SW 1271 (cell line): ENCODE measurements at places on chromosomes 7 and 10.
A peak's percentile ranks its signal among the peaks of the same experiment; 100 is the strongest.

DNA sequence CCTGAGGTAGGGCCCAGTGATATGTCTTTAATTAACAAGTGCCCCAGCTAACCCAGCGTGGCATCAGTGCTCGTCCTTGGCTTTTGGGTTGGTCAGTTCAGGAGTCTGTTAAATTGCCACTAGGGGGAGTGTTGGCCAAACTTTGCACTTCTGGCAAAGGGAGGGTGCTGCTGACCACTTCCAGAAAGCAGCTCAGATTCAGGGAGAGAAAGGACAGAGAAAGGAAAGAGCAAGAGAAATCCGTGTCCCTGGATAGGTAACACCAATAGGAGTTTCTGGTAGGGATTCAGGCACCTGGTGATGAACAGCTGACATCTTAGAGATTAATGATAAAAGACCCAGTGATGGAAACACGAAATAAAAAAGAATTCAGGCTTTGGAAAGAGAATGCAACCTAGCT, 243.1 kb upstream of the AOAH start:
- peak; percentile 44 for DNase-seq

- DNase-seq: no peak
Measured at GRCh38 chr10:95480102-95480900, 80.9 kb downstream of the SORBS1 start.

GRCh38 chr7:121235201-121235600, 93.6 kb upstream of the WNT16 start:
- no peak for DNase-seq

DNA sequence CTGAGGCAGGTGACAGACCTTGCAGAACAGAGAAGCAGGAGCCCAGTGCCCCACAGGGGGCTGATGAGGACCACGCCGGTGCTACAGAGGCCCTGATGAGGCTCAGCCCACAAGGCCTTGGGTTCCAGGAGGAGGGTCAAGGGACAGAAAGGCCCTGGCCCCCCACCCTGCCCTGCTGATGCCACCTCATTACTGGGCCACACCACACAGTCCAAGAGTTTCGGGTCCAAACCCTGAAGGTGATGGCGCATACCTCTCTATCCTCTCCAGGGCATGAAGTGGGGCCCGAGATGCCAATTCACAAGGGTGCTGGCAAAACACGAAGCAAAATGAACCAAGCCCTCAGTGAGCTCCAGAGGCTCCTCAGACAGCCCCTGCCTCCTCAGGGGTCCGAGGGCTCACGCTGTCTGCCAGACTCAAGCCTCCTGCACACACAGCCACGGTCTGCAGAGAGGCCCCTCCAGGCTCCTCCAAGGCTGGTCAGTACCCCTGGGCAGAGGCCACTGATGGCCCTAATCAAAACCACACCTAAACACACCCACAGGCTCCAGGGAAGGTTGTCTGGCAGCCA, 32.3 kb downstream of the RASGEF1A start:
- no peak for DNase-seq

GRCh38 chr10:78953113-78953798, 115.5 kb upstream of the ZMIZ1 start:
- no peak for DNase-seq

GRCh38 chr7:37604078-37604477, 79.5 kb upstream of the GPR141 start:
- no peak for DNase-seq

GRCh38 chr7:134750083-134751062, 29.1 kb upstream of the CALD1 start:
- DNase-seq: peak; percentile 22

GRCh38 chr10:50927522-50928189, 42.2 kb upstream of the A1CF start:
- no peak for DNase-seq

- DNase-seq: no peak
Measured at GRCh38 chr10:63462442-63462841, 3.3 kb downstream of the JMJD1C start.

DNA sequence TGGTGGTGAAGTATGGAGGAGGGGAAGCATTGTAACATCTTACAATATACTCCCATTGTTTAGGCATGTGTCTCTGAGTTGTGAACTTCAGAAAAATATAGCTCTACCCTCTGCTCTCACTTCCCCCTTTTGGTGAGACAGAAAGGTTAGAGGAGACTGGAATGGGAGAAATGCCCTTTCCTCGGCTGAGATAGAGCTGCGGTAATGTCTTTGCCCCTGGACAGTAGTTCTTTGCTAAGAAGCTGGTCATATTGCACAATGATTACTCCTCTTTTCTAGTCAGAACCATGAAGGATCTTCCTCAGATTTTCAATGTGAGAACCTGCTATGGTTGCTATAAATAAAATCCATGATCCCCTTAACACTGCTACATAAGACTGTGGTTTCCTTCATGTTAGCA, 171.0 kb downstream of the SEM1 start:
- DNase-seq: no peak

DNA sequence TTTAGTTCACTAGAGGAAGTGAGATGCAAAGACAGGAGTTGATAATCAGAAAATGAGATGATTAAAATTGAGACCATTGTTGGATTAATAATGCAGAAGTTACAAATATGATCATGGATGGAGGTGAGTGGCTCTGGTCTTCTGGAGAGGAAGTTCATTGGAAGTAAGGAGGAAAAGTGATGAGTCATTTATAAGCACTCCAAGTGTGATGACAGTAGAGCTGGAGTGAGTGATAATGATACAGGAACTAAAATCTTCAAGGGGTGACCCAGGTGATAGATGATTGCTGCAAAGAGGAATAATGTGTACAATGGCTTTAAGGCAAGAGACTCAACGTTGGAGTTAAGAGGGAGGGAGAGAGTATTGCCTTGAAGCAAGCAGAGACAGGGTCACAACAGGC, 20.7 kb downstream of the ZNF32 start:
- DNase-seq: no peak

DNA sequence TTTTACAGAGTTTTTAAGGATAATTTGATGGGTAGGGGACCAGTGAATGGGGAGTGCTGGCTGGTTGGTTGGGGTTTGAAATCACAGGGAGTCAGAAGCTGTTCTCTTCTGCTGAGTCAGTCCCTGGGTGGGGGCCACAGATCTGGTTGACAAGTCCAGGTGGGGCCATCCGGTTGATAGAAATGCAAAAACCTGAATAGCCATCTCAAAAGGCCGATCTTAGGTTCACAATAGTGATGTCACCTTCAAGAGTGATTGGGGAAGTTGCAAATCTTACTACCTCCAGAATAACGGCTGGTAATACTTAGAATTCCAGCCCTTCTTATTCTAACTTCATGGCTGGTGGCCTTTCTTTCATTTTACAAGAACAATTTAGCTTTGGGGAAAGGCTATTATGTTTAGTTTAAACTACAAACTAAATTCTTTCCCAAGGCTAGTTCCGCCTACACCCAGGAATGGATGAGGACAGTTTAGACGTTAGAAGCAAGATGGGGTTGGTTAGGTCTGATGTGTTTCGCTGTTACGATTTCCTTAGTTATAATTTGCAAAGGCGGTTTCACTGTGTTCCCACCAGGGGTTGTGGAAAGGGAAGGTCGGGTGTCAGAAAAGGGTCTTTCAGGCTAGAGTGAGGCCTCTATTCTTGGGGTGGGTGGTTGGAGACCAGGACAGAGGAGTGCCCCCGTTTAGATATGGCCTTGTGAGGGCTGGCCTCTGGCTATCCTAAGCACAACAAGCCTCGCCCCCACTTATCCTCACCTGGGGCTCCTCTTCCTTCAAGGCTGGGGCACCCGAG, 27.4 kb downstream of the IFT22 start:
- DNase-seq: no peak

DNA sequence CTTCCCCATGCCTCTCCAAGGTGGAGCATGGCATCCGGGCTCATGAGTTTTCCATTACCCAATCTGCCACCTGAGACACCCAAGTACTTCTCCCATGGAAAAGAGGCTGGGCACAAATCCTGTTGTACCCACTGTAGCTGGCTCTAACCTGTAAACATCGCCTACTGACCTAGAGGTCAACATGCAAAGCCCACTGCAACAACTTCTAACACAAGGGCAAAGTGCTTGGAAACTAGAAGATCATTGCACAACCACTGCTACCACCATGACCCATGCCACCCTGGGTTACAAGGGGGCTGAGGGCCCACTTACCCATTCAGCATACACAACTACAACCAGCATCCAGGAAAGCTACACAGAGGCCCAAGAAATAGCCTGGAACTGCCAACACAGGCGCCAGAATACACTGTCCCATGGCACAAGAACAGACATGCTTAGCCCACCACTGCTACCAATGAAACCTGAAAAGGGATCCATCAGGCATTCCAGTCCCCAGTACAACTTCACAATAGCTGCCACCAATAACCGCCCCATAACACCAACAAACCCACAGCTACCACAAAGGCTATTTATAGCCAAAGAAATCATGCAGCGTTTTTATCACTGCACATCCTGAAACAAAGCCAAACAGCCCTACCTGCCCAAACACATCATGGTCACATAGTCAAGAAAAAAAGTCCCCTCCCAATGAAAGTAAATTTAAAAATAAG, 63.4 kb downstream of the RNF32 start:
- DNase-seq: no peak

DNA sequence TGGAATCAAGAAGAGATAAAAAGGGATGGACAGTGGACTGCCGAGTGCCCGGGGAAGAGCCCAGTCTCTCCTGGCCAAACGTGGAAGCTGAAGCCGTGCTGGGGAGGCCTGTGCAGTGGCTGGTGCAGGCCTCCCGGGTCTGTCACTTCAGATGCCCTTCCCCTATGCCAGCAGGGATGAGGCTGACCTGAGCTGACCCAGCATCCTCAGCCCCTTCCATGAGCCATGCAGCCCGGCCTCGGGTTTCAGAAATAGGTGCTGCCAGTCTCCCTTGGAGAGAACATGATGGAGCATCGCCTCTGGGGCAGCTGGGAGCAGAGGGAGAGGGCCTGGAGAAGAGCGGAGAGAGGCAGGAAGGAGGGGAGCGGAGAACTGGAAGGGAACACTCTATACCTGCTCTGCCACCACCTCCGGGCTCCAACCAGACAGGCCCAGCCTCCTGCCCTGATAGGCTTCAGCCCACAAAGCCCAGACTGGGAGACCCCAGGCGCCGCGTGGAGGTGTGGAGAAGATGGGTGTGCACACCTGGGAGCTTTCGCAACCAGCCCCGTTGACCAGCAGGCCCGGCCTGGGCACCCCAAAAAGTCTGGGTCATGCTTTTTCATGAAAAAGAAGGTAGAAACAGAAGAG, 68.6 kb upstream of the PPP2R2D start:
- no peak for DNase-seq

DNA sequence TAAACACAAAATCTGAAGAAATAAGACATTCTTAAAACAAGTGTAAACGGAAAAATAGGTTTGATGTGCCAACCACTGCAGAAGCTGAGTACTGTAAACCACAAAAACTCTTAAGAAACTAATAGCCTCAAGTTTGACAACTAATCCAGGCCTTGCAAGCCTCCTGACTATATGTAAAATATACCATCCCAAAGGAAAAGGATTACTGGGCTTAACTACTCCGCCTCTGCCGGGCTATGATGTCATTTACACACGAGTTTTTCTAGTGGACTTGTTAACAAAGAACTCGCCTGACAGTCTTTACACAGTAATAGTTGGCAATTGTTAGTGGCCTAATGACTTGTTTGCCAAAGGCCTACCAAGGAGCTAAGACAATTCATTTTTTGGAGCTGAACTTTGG, 2.1 kb downstream of the KIF5B start:
- no peak for DNase-seq
